ENCODE measurements at places on chromosomes 3 and 15.

GRCh38 chr3:182349951-182350517 is 443.3 kb upstream of the ATP11B start:
- no peak for DNase-seq

GRCh38 chr15:25437777-25438600 is 835 bp downstream of the UBE3A start:
- peak; percentile 33 for DNase-seq

DNA sequence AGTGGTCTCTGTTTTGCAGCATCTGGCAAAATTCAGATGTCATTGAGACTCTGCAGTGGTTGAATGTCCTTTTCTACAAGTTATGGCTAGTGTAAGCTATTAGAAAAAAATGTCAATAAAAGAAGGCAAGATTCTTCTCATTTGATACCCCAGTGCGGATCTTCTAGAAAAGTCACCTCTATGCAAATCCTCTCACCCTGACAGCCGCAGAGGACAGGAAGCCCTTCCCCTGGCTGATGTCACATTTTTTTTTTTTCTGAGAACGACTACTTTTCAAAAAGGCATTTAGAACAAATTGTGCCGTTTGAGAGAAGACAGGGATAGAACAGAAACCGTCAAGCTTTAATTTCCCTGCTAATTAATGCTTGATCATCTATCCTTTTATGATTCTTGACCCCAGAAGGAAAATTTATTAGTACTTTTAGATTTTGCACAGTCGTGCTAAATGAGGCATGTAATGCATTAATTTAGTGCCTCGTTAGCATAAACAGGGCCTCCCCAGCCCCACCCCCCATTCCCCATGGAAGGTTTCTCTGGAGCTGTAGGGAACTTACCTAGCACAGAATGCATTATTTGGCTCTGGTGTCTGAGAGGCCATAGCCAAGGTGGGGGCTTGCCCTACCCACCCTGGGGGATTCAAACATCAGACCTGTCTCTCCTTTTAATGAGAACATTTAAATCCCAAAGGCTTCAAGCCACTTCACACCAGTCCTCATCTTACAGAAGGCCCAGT is 183.8 kb downstream of the OPA1 start:
- DNase-seq, result no peak

DNA sequence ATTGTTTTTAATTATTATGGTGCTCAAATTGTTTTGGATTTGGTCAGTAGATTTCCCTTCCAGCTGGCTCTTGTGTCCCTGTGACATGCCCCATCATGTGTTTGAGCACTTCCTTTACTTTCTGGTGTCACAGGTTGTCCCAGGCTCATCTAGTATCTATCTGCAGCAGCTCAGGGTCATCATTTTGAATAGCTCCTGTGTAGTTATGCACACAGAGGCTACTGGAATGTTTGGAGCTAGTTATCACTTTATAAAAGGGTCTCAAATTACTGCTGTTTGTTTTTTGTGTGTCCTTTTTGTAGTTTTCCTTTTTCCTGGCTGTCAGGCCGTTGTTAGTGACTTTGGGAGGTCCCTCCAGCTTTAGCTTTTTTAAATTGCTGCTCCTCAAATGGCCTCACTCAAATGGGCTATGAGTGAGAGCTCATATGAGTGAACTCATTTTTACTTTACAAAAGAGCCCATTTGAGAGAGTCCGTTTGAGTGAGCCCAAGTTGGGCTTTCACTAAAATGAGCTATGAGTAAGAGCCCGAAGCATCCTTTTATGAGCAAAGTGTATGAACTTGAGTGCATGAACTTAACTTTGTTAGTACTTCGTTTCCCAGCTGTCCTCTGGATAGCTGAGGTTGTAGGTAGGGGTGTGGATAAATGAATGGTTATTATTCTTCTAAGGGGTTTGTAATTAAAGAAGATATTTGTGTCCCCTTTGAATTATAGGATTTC is 43.8 kb downstream of the SQOR start:
- DNase-seq, result no peak

- no peak for DNase-seq
Observed at GRCh38 chr3:173823911-173824460, 426.4 kb downstream of the NLGN1 start.
